ENCODE measurements at places on chromosomes 7 and 10.

- DNase-seq: no peak
These were observed 65.6 kb downstream of the NAMPT start for GRCh38 chr7:106219170-106219569.

GRCh38 chr7:111029141-111029572 is 61.8 kb upstream of the LRRN3 start:
- DNase-seq: no peak

GRCh38 chr7:82039621-82040020 is 269.8 kb upstream of the HGF start:
- no peak for DNase-seq

GRCh38 chr7:34211018-34211417 is 305.7 kb downstream of the BMPER start:
- DNase-seq: no peak

GRCh38 chr7:148793590-148793989 is 90.5 kb downstream of the EZH2 start:
- no peak for DNase-seq
